Activated CD4-positive, alpha-beta T cell treated with anti-CD3 and anti-CD28 coated beads, Interleukin-2, amount 50 U/mL, for 1 hour (primary cell): ENCODE measurements at places on chromosomes 6 and 20.

DNA sequence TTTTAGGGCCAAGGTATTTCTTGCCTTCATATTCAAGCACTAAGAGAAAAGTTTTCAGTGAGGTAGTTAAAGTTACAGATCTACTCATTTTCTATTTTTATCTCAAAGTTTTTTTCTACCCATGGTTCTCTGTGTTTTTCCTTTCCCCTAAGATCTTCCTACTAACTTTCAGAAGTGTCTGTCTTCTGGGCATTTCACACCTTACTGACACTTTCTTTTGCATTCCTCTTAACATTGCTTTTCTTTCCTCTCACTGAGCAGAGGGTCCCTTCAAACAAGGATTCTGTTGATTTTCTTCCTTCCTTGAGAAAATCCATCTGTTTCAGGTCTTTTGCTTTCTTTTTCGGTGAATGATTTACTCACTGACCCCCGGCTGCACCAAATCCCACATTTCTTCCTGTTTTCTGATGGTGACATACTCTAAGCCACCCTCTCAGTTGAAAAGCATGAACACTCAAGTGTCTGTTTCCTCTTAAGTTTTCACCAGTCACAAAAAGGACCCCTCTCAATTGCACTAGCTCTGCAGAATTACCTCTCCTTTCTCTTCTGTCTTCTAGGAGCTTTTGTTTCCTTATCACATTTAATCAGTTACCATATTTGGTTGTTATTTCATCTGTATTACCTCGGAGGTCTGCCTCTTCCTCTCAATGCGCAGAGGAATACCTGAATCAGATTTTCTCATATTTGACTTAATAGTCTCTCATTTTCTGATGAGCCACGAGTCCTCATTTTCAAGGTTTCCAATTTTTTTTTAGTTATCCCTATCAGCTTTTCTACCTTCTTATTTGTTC is 73.5 kb upstream of the RNF217 start:
- no peak for DNase-seq

DNA sequence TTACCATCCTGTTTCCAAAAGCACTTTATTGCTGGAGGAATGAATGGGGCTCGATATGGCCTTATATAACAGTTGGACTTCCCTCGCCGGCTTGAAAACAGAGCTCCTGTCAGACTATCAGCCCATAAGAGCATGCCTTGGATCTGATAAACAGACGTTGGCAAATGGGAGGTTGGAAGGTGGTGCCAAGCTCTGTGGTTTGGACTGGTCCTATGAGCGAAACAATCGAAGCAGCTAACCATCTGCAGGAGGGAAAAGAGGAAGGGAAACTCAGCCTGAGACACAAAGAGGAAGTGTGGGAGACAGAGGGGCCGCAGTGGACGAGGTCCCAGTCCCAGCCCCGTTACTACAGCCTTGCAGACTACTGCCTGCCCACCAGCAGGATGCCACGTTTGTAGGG is 92.9 kb downstream of the TFAP2C start:
- no peak for DNase-seq

- no peak for DNase-seq
Observed at GRCh38 chr6:108746366-108746765, 101.9 kb upstream of the ARMC2 start.

DNA sequence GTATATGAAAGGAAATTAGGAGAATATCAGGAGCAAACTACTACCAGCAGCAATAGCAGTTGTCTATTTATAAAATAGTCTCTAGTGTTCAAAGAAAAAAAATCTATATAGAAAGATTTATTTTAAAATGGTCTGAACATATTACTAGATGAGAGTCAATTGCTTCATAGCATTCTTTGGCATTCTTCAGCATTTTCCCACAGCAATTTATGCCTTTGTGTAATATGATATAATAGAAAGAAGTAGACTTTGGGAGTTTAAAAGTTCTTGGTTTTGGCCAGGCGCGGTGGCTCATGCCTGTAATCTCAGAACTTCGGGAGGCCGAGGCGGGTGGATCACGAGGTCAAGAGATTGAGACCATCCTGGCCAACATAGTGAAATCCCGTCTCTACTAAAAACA is 157.0 kb upstream of the PLN start:
- DNase-seq: no peak

- no peak for DNase-seq
Observed at GRCh38 chr6:118710616-118711015, 59.2 kb upstream of the CEP85L start.

- DNase-seq: no peak
Observed at GRCh38 chr6:40391086-40391485, 196.1 kb downstream of the LRFN2 start.

DNA sequence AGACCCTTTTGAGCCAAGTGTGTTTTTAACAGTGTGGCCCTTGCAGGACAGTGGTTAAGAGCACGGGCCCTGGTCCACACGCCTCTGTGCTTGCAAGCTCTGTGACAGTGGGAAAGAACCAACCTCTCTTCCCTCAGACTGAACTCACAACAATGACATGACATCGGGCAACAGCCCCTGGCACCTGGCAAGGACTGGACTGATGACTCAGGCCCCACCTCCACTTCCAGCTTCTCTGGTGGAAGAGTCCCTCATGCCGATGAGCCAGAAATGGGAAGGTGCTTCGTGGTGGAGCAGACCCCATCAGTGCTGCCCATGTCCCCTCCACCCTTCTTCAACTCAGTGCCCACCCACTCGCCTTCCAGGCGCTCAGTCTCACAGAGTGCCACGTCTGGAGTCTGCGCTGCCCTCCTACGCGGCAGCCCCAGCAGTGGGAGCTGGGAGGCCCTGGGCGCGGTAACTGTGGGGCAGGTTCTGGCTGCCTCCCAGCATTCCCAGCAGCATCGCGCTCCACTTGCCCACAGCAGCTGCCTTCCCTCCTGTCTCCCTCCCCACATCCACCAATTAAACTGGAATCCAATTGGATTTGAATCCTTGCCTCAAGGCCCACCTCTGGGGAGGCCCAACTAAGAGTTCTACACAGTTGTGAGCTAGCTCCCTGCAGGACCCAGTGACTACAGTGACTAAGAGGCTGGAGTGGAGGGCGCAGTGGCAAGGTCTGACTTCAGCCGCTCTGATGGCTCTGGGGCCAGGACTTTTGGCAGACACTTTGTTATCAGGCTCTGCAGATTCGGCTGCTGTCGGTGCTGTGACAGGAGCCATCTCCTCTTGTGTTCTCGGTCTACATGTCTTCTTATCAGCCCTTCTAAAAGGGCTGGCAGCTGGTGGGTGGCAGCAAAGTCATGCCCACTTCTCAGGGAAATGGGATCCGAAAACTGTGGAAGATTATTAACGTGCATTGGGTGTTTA is 156.8 kb upstream of the MLN start:
- DNase-seq: no peak

- no peak for DNase-seq
Observed at GRCh38 chr6:160174681-160175080, 53.1 kb downstream of the SLC22A1 start.

- DNase-seq: no peak
Observed at GRCh38 chr6:39249278-39249677, 20.0 kb upstream of the KCNK5 start.
